ENCODE measurements at places on chromosomes 1 and 21.

- no peak for DNase-seq
Measured at GRCh38 chr1:101051688-101052638, 26.4 kb upstream of the DPH5 start.

- DNase-seq: no peak
Measured at GRCh38 chr1:165080253-165080896, 276.1 kb downstream of the LMX1A start.

DNA sequence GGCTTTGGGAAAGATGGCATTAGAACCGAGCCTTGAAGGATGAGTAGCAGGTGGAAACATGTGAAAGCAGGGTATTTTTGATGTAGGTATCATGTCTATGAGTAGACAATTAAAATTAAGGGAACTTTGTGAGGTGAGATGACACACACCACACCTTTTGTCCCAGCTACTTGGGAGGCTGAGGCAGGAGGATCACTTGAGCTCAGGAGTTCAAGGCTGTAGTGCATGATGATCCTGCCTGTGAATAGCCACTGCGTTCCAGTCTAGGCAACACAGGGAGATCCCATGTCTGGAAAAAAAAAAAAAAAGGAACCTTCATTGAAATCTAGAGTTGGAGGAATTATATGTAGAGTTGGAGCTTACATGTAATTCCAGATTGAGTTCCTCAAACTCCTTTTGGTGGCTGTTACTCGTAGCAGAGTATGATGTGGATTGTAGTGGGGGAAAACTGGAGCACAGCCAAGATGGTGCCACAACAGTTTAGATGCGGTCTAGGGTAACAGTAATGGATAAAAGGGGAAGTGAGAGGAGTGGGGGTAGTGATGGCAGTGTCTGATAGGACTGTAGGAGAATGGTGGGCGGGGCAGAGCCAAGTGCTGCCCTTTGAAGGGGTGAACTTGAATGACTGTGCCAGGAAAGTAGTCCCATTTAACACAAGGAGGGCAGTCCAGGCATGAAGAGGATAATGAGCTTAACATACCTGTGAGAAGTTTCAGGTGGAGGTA, 17.4 kb downstream of the AK4 start:
- no peak for DNase-seq

GRCh38 chr21:14121719-14122118, 89.0 kb downstream of the LIPI start:
- no peak for DNase-seq

DNA sequence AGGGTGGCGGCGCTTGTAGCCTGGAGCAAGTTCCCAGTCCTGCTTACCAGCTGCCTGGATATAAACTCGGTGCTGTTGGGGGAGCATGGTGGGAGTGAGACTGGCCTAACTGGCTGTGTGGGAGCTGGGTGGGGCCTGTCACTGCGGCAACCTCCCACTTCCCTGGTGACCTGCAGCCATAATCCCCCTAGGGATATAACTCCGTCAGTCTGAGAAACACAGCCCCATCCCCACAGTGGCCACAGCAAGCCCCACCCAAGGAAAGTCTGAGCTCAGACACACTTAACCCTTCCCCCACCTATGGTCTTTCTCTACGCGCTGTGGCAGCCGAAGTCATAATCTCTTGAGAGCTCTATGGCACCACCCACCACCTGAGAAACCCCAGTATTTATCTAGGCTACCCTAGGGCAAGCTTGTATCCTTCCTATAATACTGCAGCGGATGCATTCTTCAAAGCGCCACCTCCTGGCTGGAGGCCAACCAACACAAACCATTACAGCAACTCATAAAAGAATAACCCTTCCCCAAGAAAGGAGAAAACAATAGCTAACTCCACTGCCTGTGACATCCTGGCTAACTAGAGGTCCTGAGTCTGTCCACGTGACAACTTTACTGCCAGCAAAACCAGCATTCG, 57.4 kb downstream of the ZNF648 start:
- DNase-seq: no peak

- DNase-seq: no peak
Measured at GRCh38 chr1:161162806-161163205, 3.4 kb upstream of the PPOX start.
